ENCODE measurements at places on chromosomes 16 and 17. TPM values are rescaled to one million over a fixed set of nuclear protein-coding genes. Genes with fewer than 3 reads are reported as not detected.

GRCh38 chr16:25107466-25107792 is 4.1 kb upstream of the LCMT1 start:
- no peaks in the 10 kb centered on the region for H3K27me3 ChIP-seq
- H3K36me3 ChIP-seq = no peaks in the 10 kb centered on the region
- H3K27ac ChIP-seq = peak overlapping the region; percentile 85

DNA sequence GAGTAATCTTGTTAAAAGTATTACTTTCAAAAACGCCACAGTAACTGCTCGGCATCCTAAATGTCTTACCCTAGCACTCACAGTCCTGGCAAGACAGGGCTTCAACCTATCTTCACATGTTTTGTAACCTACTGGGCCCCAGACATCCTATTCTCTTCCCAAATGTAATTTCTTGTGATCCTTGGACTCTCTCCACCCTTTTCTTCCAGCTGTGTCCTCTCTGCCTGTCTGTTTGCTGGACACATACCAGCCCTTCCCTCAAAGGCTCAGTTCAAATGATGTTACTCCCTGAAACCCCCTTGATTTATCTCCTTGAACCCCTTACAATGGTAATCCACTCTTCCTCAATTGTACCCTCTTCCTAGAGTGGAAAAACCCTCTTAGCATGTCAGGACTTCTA is 60.1 kb upstream of the CNEP1R1 start:
- H3K4me1 ChIP-seq = peaks cover 7% of the 10 kb centered on the region
- H3K36me3 ChIP-seq = no peaks in the 10 kb centered on the region
- H3K27me3 ChIP-seq = peaks cover 30% of the 10 kb centered on the region
- no peak overlapping the region for H3K27ac ChIP-seq
- peak; percentile 56 for DNase-seq

GRCh38 chr17:76410328-76410965 is 26.0 kb downstream of the SPHK1 start:
- no peak overlapping the region for H3K27ac ChIP-seq
- H3K4me1 ChIP-seq = peaks cover 29% of the 10 kb centered on the region
- no peak overlapping the region for H3K4me3 ChIP-seq
- DNase-seq = no peak
- no peaks in the 10 kb centered on the region for H3K27me3 ChIP-seq

DNA sequence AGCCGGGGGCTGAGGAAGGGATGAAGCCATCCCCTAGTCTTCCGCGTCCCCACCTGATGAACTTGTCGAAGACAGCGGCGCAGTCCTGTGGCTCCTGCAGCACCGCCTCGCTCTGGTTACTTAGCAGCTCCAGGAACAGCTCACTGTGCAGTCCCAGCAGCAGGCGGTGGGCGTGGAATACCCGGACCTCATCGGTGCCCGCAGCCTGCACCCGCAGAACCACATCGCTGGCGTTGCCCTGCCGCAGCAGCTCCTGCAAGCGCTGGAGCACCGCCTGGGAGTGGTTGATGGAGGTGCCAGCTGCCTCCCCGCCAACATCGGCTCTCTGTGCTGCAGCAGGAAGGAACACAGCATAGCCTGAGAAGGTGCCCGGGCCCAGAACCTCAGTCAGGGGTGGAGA is 1.8 kb downstream of the BTBD17 start:
- H3K36me3 ChIP-seq = no peaks in the 10 kb centered on the region
- H3K27me3 ChIP-seq = peaks cover 16% of the 10 kb centered on the region
- no peak overlapping the region for H3K4me3 ChIP-seq
- no peak overlapping the region for H3K27ac ChIP-seq
- peaks cover 29% of the 10 kb centered on the region for H3K4me1 ChIP-seq
- DNase-seq = no peak

GRCh38 chr17:50346313-50347116 is 589 bp downstream of the XYLT2 start:
- peak overlapping the region; percentile 76 for H3K4me3 ChIP-seq
- H3K27me3 ChIP-seq = no peaks in the 10 kb centered on the region
- peaks cover 50% of the 10 kb centered on the region for H3K4me1 ChIP-seq
- DNase-seq = peak; percentile 63

- peaks cover 21% of the 10 kb centered on the region for H3K4me1 ChIP-seq
- no peak overlapping the region for H3K27ac ChIP-seq
- no peak for DNase-seq
- H3K4me3 ChIP-seq = no peak overlapping the region
- H3K36me3 ChIP-seq = no peaks in the 10 kb centered on the region
- H3K27me3 ChIP-seq = no peaks in the 10 kb centered on the region
Observed at GRCh38 chr16:3946604-3947180, 66.2 kb upstream of the CREBBP start.

DNA sequence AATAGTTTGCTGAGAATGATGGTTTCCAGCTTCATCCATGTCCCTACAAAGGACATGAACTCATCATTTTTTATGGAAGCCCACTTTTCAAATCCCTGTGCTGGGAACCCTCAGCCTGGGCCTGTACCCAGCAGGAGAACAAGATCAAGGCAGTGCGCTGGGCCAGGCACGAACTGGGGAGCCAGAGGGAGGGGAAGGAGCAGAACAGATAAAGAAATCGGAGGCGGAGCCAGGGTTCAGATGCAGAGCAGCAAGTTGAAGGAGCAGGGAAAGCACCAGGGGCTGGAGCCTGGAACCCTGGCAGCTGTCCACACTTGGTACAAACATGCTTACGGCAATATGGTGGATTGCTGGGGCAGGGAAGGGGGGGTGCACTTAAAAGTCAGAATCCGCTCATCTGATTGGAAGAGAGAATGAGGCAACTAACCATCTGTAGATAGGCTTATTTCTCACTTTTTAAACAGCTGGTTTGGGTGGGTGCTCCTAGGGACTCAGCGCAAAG is 107.5 kb downstream of the NOG start:
- H3K36me3 ChIP-seq = no peaks in the 10 kb centered on the region
- no peak overlapping the region for H3K27ac ChIP-seq
- H3K27me3 ChIP-seq = no peaks in the 10 kb centered on the region

Gene PDILT
- not detected for total RNA-seq

Gene MAPT
- total RNA-seq = 3.5 TPM

Measured in stomach (tissue), 19 donors.